Kidney tubule cell (primary cell): ENCODE measurements at places on chromosomes 16 and 17.

- no peak for DNase-seq
These were observed 222.8 kb downstream of the CNTNAP4 start for GRCh38 chr16:76500006-76500405.

DNA sequence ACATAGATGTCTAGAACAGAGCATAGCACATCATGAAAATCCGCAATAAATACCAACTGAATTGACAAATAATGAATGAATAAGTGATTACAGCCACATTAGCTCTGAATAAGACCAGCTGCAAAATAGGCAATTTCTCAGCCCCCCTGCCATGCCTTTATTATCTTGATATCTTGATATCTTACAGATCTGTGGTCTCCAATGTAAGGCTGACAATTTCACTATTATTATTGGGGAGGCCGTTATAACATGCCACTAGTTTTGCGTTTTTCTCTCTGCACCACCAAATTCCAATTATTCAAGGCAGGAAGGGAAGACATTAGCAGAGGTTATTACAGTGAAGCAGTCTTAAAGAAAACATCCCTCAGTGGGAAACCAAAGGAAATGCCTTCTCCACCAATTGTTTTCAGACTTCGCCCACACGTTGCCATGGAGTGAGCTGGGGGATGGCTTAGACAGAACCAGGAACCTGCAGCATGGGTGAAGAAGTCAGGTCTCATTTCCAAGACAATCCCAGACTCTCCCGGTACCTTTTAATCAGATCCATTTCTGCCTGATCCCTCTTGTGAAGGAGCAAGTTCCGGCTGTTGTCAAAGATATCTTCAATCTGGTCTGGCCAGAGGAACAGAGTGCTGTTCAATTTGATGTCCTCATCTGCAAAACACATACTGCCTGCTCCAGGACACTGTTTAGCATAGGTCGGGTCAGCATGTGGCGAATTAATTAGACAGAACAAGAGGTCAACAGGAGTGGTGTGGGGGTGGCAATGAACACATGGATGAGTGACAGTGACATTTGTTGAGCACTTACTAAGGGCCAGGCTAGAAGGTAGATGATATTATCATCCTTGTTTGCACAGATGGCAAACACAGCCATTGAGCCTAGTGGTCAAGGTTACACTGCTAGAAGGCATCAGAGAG lies 46.4 kb downstream of the DNAH3 start:
- DNase-seq = peak; percentile 25

DNA sequence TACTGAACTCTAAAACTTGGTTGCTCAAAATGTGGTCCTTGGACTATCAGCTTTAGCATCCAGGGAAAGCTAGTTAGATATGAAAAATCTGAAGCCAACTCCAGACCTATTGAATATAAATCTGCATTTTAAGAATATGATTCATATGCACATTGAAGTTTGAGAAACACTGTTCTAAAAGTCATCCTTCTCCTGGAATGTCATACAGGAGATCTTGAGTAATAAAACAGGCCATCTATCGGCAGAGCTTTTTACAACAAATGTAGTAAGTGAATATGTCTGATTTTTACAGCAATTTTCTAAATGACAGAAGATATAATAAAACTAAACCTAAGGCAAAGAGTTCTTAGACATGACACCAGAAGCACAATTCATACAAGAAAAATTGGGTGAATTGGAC lies 140.4 kb downstream of the PMP22 start:
- no peak for DNase-seq

- DNase-seq = no peak
These were observed 41.3 kb downstream of the TMEM100 start for GRCh38 chr17:55681342-55681700.

- DNase-seq = no peak
These were observed 3.7 kb upstream of the HS3ST2 start for GRCh38 chr16:22810226-22810625.

GRCh38 chr16:71880176-71880575 lies 3.8 kb downstream of the ZNF821 start:
- no peak for DNase-seq

- no peak for DNase-seq
These were observed 2.6 kb downstream of the EPOP start for GRCh38 chr17:38671939-38672720.

DNA sequence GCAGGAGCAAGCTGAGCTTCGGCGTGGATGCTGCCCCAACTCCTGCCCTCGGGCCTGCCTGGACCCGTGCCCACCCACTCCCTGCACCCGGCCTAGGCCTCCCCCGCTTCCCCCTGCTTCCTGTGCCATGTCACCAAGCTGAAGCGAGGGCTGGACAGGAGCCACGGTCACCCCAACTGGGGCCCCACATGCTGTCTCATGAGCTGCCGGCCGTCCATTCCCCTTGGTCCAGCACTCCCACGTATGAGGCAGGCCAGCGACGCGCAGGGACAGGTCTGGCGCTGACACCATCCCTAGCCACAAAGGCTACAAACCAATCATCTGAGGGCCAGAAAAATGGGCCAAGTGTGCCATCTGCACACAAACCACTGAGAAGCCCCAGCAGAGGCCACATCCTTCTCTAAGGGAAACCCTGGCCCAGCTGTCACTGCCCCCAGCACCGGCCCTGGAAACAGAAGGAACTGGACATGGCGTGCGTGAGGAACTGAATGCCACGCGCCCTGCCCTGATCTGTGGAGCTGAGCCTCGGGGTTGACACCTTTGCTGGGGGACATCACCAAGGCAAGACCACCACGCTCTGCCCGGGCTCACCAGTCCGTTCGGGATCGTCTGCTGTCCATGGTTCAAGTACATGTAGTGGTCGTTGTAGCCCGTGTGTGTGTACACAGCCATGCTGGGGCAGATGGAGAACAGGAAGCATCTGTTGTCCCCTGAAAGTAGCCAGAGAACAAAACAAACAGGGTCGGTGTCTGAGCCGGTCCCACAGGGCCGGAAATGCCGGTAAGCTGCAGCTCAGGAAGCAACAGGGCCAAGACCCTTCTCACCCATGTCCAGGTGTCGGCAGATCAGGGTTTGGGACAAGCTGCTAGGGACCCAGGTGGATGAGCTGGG lies 22.2 kb downstream of the MEAK7 start:
- DNase-seq = no peak

DNA sequence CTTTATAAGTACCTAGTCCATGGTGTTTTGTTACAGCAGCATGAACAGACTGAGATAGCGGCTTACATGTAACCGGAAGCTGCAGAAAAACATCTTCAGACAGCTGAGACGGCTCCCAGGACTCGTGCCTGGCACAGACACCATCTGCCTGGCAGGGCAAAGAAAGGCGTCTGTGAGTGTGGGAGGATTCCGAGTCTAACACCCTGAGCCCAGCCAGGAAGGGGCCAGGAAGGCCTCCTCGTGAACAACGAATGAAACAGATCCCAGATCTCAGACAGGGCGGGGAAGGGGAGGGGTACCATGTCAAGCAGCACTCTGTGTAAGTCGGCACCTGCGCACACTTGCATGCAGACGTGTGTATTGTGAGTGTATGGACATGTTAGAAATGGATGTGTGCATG lies 4.4 kb upstream of the CSNK1D start:
- DNase-seq = no peak

- no peak for DNase-seq
These were observed 3.0 kb downstream of the DLX4 start for GRCh38 chr17:49971848-49972485.

DNA sequence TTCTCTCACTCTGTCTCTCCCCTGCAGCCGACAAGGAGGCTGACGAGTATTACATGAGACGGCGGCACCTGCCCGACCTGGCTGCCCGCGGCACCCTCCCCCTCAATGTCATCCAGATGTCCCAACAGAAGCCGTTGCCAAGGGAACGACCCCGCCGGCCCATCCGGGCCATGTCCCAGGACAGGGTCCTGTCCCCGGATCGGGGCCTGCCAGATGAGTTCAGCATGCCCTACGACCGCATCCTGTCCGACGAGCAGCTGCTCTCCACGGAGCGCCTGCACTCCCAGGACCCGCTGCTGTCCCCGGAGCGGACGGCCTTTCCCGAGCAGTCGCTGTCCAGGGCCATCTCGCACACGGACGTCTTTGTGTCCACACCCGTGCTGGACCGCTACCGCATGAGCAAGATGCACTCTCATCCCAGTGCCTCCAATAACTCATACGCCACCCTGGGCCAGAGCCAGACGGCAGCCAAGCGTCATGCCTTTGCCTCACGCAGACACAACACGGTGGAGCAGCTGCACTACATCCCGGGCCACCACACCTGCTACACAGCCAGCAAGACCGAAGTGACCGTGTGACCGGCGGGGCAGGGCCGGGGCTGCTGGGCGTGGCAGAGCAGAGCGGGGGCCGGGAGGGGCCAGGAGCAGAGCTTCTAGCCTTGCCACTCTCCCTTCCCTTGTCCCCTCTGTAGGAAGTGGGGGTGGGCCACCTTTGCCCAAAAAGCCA lies 40.4 kb upstream of the DNAH9 start:
- no peak for DNase-seq

- DNase-seq = no peak
These were observed 104.9 kb downstream of the BRIP1 start for GRCh38 chr17:61758430-61758829.

DNA sequence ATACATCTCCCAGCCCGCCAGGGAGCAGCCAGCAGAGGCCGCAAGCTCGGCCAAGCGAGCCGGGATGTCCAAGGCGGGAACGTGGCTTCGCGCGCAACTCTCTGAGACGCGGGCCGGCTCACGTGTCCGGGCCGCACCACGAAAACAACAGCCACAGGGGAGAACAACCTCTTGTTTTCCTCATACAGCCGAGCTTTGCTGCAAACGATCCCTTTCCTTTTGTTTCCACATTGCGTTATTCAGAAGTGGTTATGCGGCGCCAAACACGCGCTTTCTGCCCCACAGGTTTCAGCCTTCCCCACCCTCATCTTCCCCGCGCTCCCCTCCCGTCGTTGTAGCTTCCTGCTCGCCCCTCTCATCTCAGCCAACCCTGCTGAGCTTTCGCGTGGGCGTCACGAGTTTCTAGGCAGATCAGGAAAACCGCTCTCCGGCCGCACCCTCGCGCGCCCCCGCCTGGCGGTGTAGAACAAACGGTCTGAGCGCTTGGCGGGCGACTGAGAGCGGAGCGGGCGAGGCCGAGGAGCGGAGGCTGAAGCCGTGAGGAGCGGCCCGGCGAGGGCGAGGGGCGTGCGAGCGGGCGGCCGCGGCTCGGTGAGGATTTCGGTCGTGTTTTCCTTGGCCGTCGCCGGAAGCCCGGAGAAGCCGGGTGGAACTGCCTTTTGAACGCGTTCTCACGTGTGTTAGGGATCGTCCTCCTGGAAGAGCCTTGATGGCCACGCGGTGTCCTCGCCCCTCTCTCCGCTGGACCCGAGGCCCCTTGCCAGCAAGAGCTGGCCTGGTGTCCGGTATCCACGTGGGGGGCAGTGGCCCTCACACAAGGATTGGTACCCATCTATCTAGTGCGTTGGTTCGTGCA lies 6.6 kb upstream of the SMARCD2 start:
- DNase-seq = peak; percentile 92

DNA sequence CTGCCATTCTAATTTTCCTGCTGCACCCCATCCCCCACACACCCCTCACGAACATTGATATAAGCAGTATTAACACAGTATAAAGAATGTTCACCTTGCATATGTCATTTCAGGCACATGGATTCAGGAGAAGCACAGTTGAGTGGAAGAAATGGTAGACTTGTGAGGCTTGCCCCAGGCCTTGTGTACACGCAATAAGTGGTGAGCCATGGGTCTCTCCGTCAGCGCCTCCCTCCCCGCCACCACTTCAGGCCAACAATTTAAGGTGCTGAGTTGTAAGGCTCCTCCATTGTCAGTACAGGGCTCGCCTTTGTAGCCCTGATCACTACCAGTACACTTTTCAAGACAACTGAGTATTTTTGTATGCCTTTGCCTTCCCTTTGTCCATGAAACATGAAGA lies 12.2 kb upstream of the CLEC18C start:
- peak; percentile 1 for DNase-seq

- no peak for DNase-seq
These were observed 323.0 kb downstream of the C16orf95 start for GRCh38 chr16:86994215-86994614.

DNA sequence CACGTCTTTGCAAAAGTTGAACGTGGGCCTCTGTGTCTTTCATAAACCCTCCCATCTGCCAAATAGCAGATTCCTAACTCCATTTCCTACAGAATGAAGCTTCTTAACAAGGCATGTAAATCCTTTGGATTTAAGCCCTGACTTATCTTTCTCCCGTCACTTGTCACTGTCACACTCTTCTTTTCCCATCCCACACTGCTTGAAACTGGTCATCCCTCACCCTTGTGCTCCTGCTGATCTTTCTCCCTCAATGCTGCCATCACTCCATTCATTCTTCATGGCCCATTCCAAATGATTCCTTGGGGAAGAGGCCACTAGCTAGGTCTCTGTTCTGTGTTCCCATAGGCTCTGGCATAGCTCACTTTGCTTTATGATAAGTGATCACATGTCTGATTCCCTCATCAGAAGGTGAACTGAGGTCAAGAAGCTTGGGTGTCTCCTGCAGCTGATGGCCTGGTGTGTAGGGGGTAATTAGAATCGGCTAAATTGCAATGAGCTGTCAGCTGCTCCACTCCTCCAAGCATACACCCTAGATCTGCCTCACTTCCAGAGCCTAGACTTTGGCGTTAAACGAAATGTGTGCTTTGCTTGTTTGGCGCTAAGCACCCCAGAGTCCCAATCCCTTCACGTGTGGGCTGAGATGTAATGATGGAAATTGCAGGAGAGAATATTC lies 61.7 kb downstream of the PECAM1 start:
- no peak for DNase-seq

DNA sequence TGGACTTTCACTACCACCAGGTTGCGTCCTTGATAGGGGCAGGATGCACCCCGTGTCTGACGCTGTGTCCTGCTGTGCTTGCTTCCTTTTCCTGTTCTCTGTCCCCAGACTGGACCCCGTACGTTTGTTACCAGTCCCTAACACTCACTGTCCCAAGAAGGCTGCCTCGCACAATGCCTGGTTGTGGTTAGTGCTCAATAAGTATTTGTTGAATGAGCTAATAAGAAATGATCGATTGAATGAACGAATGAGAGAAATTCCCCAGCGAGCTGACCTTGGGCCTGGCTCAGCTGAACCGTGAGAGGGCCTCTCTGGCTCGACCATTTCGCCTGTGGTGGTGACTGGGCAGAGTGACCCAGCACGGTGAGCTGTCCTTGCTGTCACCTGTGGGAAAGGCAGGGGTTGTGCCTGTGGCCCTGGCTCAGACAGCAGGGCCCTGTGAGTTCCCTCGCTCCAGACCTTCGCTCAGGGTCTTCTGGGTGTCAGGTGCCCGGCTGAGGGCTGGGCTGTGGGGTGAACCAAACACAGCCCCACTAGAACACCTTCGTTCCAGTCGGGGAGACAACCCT lies 20.9 kb downstream of the CMIP start:
- DNase-seq = no peak

DNA sequence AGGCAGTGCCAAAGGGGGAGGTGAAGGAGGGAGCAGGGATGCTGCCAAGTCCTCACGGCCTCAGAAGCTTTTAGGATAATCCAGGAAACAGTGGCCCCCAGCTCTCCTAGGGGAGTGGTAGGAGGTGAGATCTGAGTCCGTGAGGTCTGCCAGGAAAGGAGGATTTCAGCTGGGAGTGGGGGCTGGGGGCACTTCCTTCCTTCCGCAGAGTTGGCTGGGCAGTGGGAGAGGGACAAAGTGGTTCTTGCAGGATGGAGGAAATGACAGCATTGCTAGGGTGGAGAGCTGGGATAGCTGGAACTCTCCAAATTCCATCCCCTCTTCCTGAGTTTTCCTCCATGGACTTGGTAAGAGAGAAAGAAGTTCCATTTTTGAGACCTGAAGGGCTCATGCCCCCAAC lies 4.8 kb upstream of the SP6 start:
- no peak for DNase-seq
